Activated CD8-positive, alpha-beta memory T cell treated with anti-CD3 and anti-CD28 coated beads, Interleukin-2, amount 50 U/mL, for 4 hours (primary cell): ENCODE measurements at places on chromosomes 13 and 19.

GRCh38 chr13:99977912-99978798, 3.4 kb upstream of the ZIC2 start:
- no peak for DNase-seq

DNA sequence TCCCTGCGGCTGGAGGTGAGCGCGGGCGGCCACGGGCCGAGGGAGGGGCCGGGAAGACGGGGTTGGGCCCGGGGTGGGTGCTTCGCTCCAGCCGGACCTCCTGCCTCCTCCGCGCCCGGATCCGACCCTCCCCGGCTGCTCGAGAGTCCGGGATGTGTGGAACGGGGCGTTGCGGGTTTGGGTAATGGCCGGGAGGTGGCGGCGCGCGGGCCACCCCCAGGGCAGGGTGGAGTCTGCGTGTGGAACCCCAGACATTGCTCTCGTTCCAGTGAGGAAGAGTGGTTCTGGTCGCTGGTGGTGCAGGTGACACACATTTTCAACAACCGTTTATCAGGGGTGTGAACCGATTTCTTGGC, 38.8 kb downstream of the ARHGEF7 start:
- DNase-seq = no peak

GRCh38 chr13:48983331-48983730, 7.6 kb downstream of the FNDC3A start:
- DNase-seq = no peak

- DNase-seq = no peak
Observed at GRCh38 chr19:45474606-45475521, 7.1 kb downstream of the FOSB start.

GRCh38 chr13:109131698-109132257, 502.4 kb downstream of the MYO16 start:
- DNase-seq = no peak

DNA sequence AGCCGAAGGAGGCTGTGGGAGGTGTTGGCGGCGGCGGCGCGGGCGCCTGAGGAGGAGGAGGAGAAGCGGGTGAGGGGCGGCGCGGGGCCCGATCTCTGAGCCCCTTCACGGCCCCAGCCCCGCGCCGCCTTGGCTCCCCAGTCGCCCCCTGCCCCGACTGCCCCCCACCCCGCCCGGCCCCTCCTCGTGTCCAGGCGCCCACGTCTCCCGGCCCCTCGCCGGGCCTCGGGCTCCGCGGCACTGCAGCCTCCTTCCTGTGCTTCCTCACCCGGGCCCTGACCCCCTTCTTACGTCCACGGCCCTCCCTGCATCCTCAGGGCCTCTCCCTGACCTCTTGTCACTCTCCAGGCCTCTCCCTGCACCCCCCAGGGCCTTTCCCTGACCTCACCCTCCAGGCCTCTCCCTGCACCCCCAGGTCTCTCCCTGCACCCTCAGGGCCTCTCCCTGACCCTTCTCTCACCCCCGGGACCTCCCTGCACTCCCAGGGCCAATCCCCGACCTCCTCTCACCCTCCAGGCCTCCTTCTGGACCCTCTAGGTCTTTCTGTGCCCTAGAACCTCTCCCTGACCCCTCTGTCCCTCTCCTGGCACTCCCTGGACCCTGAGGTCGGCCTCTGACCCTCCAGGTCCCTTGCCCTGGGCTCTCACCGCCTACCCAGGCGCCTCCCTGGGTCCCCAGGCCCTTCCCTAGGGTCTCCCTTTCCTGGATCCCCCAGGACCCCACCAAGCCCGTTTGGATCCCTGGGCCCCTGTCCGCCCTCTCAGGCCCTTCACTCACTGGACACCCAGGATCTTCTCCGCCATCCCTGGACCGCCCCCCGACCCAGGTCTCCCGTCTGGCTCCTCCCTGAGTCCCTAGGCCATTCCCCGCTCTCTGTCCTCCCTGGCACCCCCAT, 460 bp downstream of the KMT5C start:
- peak; percentile 32 for DNase-seq

GRCh38 chr19:50795664-50796073, 5.5 kb downstream of the ACP4 start:
- no peak for DNase-seq

- DNase-seq = peak; percentile 66
Observed at GRCh38 chr19:41795031-41795461, 1.3 kb upstream of the CEACAM3 start.
